NCI-H1105 treated with DMSO at 0.1 percent for 48 hours (cell line): ENCODE measurements at places on chromosomes 12 and 14.

DNA sequence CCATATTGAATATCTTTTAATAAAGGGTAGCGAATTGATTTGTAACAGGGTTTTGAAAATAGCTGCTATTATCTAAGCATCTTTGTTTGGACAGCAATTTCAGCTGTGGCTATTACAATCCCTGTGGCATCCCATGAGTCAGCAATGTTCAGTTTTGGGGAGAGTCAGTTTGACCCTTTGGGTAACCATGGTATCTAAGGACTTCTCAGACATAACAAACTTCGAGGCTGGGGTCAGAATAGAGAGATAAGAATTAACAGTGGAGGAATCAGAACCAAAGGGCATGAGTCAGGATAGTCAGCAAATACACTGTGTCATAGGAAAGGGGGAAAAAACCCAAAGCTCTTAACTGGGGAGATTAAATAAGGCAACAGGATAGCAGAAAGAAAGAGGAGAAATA, 11.7 kb upstream of the PTHLH start:
- DNase-seq: no peak

- peak; percentile 98 for DNase-seq
Measured at GRCh38 chr12:117036046-117036445, 63.2 kb downstream of the TESC start.

DNA sequence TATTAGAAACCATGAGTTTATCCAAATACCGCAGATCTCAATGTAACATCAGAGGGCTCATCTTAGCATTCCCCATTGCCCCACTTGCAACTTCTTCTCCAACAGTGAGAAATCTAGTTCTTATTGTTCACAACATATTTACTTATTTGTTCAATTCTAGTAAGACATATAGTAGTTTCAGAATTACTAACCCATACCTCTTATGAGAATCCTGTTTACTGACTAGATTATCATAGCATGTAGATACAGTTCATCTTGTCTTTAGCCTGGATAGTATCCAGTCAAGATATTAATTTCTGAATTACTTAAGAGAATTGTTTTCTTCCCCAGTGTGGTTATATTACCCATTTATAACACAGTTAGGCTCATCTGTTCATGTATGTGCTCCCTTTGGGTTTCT, 80.6 kb downstream of the NIN start:
- no peak for DNase-seq

GRCh38 chr14:97791072-97791471, 993.9 kb downstream of the VRK1 start:
- no peak for DNase-seq

DNA sequence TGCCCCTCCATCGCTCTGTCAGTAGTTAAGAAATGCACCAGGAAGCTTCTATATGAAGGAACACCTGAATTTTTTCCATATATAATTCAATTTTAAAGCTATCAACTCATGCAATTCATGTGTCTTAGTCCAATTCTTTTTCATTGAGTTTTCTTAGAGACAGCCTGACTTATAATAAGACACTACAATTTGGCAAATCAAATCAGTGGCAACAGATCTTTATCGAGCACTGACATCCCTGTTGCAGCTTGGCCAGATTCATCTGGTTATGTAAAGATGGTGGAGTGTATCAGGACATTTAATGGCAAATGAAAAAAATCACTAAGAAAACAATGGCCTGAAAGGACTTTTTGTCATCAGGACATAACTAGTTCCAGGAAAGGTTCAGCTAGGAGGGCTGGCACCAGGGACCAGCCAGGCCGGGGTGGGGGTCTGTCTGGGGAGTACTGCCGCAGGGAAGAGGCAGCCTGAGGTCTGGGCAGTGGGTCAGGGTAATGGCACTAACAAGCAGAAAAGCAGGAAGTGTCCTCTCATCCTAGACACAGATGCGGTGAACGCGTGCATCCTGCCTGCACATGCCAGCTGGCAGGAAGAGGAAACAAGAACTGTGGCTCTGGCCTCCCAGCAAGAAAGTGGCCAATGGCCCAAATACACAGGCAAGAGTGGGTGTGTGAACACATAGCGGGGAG, 100.5 kb upstream of the LMNTD1 start:
- DNase-seq: no peak

DNA sequence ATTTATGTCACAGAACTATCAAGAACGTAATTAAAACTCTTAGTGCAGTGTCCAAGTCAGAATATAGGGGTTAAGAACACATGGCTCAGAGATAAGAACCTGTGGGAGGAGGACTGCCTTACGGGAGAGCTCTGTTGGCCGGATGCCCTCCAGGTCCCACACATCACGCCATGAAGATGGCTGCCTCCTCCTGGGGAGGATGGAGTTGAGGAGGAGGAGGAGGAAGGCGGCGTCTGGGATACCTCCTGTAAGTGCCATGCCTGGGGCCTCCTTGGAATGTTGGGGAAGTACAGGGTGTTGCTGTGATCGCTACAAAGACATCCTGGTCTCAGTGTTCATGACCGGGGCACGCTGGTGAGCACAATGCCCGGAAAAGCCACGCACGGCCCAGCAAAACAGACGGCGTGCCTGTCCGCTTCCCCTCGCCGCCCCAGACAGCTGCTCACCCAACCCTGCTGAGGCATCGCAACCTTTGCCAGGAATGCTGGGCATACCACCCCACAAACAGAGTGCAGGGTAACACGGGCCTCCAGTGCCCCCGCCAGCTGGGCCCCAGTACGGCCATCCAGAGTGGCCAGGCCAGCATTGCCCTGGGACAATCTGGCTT, 28.7 kb upstream of the CD9 start:
- no peak for DNase-seq

GRCh38 chr12:113222730-113223531, 1.7 kb downstream of the TPCN1 start:
- DNase-seq: peak; percentile 72

DNA sequence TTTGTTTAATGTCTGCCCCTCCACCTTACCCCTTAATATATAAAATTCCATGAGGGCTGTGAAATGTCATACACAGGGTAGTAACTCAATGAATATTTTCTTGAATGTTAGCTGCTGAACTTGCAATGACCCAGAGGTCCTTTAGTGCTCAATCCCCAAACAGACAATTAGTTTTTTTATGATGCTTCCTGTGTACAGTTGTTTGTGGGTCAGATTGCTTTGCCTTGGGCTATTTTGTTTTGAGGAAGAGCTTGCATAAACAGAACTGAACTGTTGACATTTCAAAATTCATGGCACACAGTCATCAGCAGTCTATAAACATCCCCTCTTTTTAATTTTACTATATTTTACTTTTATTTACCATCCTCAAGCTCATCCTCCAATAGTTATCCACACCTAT, 820.5 kb upstream of the SEL1L start:
- DNase-seq: no peak

DNA sequence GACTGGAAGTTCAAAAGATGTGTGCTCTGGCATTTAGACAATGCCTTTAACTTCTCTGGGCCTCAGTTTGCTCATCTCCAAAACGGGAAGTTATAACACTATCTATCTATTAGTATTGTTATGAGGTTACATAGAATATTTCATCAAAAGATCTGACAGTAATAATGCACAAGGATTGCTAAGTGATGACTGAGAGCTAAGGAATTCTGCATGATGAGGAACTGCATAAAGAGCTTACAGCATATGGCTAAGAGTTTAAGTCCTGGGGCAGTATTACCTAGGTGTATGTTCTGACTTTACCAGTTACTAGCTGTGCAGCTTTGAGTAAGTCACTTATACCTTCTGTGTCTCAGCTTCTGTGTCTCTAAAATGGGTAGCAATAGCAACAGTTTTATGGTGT, 160.1 kb upstream of the TMPO start:
- DNase-seq: no peak
